ENCODE measurements at places on chromosomes 1 and 21.

DNA sequence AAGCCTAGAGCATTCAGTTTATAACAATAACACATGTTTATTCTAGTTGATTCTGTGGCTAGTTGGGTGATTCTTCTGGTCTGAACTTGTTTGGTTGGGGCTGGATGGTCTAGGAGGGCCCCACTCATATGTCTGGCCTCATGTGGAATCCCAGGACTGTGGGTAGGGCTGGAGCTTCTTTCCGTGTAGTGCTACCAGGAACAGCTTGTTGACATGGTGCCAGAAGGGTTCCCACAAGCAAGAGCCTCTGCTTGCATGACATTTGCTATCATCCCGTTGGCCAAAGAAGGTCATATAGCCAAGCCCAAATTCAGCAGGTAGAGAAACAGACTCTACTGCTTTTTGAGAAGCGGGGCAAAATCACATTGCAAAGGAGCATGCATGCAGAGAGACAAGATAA lies 67.6 kb upstream of the PPP2R5A start:
- no peak for DNase-seq

DNA sequence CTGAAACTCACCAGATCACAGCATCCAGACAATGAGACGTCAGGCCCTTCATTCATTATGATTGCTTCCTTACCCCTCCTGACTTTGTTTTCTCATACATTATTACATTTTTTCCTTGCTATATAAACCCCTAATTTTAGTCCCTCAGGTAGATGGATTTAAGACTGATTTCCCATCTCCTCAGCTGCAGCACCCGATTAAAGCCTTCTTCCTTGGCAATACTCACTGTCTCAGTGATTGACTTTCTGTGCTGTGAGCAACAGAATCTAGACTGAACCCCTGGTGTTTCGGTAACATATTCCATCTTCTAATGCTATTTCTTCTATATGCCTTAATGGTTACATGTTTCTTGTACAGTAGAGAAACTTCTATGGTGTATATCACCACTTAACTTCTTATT lies 30.0 kb upstream of the RGL1 start:
- DNase-seq: no peak

DNA sequence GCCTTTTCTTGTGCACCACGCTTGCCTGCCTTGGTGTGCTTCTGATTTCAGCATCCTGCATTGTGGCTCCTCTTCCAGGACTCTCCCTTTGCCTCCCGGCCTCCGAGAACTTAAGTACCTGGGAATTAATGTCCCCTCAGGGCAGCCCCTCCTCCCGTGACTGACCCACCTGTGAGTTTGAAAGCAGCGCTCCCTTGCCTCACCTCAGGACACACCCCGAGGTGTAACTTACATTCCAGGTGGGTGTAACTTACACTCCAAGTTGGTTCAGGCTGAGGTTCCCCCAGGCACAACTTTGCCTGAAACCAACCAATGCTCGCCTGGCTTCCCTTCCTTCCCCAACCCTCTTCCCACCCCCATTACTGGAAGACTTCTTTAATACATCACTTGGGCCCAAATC lies 161.4 kb downstream of the KAZN start:
- no peak for DNase-seq

- no peak for DNase-seq
These were observed 29.9 kb upstream of the CAPZB start for GRCh38 chr1:19515201-19515600.

GRCh38 chr1:229035748-229036082 lies 235.2 kb upstream of the RAB4A start:
- DNase-seq: no peak

DNA sequence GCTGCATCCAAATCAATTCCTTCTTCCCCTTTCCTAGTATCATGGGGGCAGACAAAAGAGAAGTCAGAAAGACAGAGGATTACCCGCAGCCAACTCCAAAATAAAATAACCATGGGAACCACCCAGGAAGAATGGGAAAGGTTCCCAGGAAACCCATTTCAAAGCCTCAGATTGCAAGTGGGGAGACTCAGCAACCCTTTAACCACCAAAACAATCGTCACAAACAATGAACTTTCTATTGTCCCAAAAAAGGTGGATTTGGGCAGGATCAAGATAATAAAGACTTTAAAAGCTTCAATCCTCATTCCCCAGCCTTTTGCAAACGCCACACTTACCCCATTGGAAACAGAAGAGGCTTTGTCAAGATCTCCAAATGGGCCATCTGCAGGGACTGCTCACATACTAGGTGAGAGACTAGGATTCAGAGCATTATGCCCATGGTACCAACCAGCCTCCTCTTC lies 5.1 kb downstream of the TIAM1 start:
- DNase-seq: no peak

- no peak for DNase-seq
These were observed 28.7 kb downstream of the NPHS2 start for GRCh38 chr1:179547021-179547535.

DNA sequence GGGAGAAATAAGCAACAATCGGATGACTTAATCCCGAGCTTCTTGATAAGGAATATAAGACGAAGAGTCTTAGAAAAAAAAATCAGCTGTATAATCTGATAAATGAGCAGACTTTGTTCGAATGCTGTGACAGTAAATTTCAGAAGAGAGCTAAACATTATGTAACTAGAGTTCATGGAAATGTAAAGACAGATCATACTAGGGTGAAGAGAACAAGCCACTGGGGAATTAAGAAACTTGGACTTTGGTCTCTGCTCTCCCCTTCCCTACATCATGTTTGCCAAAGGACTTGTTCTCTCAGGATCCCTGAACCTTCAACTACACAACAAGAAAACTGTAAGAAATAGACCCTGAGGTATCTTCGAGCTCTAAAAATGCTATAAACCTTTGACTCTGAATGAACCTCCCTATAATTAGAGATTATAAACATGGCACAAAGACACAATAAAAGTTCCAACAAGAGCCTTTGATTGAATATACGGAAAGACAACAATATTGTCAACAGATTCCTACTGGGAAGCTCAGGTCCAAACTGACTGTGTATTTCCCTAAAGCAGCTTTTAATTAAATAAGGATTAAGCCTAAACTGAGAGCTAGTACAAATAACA lies 27.5 kb downstream of the FRRS1 start:
- DNase-seq: no peak

Measured in kidney glomerular epithelial cell (primary cell).